ENCODE measurements at places on chromosomes 6 and 20.

GRCh38 chr6:129671442-129672340 is 38.3 kb downstream of the ARHGAP18 start:
- no peak for DNase-seq

DNA sequence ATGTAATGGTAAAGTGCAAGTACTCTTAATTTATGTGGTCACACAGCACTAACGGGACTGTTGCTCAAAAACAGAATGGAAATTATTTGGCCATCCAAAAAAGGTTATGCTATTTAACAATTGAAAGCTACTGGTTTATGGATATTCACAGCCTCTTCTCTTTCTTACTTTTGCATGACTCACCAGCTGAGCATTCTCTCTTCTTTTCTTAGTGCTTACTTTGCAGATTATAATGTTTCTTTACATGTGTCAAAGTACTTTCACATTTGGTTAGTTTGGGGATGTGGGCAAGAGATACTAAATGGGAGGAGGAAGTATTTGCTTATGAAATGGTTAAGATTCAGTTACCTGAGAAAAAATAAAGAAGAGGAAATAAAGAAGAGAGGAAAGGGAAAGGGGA is 610.5 kb downstream of the HTR1B start:
- DNase-seq = peak; percentile 13

- no peak for DNase-seq
Observed at GRCh38 chr6:43311666-43312065, 3.0 kb upstream of the CRIP3 start.

GRCh38 chr6:137781639-137782038 is 85.4 kb upstream of the TNFAIP3 start:
- DNase-seq = no peak
